ENCODE measurements at places on chromosomes 4 and X. TPM values are rescaled to one million over a fixed set of nuclear protein-coding genes. Genes with fewer than 3 reads are reported as not detected.

CCDC149 gene
- not detected for polyA plus RNA-seq

BANK1 gene
- 599 TPM for polyA plus RNA-seq

EREG gene
- not detected for polyA plus RNA-seq

RPS6KA3 gene
- 7.2 TPM for polyA plus RNA-seq

PALLD gene
- 0.31 TPM for polyA plus RNA-seq

SLC10A6 gene
- not detected for polyA plus RNA-seq

All from IgD-negative memory B cell (primary cell).